Activated CD8-positive, alpha-beta memory T cell treated with anti-CD3 and anti-CD28 coated beads, Interleukin-2, amount 50 U/mL, for 4 hours (primary cell): ENCODE measurements at places on chromosomes 1 and 21.
A peak's percentile ranks its signal among the peaks of the same experiment; 100 is the strongest.

DNA sequence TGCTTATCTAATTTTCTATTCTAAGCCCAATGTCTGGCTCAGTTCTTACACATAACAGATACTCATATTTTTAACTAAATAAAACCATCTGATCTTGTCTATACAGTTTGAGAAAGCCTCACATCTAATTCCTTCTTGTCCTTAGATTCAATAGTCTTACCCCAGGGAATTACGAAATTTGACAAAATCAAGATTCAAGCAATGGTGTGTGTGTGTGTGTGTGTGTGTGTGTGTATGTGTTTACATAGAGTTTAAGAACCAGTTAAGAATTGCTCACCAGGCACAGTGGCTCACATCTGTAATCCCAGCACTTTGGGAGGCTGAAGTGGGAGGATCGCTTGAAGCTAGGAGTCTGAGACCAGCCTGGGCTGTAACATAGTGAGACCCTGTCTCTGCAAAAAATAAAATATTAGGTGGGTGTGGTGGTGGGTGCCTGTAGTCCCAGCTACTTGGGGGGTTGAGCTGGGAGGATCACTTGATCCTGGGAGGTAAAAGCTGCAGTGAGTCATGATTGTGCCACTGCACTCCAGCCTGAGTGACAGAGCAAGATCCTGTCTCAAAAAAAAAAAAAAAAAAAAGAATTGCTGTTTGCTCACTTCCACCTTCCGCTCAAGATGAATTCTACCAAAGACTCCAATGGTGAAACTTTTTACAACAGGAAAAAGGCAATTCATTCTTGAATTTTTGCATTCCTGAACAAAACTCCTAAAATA lies 6.2 kb downstream of the WDR64 start:
- no peak for DNase-seq

DNA sequence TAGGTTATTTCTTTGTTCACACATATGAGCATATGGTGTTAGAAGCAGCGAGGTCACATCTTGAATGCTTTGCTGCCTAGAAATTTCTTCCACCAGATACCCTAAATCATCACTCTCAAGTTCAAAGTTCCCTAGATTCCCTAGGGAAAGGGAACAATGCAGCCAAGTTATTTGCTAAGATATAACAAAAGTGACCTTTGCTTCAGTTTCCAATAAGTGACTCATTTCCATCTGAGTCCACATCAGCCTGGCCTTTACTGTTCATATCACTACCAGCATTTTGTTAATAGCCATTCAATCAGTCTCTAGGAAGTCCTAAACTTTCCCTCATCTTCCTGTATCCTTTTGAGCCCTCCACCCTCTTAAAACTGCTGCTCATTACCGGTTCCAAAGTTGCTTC lies 1502.5 kb downstream of the KCNT2 start:
- no peak for DNase-seq

DNA sequence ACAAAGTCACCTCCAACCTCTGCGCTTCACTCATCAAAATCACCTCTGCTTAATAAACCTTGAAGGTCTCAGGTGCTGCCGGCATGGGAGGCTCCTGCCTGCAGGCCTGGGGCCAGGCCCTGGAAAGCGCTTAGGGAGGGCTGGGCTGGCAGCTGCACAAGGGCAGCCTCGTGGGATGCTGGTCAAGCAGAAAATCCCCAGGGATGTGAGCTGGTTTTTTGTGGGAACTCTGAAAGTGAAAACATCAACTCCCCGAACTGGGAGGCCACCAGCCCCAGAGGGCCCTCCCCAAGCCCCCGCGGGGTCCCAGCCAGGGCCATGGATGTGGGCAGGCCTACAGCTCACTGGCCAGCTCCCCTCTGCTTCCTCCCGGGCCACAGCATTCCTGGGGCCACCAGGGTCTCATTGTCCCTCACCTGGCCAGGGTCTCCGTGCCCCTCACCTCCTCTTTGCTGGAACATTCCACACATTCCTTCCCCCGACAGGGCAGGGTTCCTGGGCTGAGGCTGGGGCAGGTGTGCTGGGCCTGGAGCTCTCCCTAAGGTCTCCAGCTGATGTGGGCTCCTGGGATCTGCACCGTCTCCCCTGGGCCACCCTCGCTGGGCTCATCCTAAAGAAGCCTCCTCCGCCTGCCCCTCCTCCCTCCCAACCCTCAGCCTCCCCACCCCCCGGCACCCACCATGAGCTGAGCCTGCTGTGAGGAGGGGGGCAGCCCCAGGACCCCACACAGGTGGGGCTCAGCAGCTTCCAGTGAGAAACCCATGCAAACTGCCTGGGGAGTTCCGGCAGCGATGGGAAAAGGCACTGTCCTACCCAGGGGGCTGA lies 36.0 kb upstream of the POFUT2 start:
- peak; percentile 9 for DNase-seq

- DNase-seq = no peak
These were observed 22.4 kb upstream of the ZBTB18 start for GRCh38 chr1:244028701-244029100.

GRCh38 chr1:229547542-229547941 lies 11.0 kb downstream of the ABCB10 start:
- no peak for DNase-seq

GRCh38 chr1:196056966-196057365 lies 551.3 kb downstream of the KCNT2 start:
- no peak for DNase-seq

DNA sequence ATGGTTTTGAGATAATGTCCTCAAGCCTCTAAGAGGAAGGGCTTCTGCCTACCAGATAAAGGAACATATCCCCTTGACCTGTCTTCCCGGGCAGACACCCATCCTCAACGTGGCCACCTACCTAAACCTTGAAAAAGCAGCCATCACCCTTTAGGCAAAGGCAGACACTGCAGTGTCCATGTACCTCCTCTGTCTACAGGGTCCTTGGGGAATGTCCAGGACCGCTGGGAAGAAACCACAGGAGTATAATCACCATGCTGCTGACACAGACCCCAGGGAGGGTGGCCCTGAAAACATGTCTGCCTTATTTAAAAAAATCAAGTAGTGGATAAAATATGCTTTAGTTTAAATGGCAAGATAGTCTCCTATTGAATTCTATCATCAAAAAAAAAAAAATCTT lies 16.6 kb downstream of the BCAR3 start:
- DNase-seq = no peak

- no peak for DNase-seq
These were observed 119.1 kb downstream of the USP25 start for GRCh38 chr21:15848634-15849560.

DNA sequence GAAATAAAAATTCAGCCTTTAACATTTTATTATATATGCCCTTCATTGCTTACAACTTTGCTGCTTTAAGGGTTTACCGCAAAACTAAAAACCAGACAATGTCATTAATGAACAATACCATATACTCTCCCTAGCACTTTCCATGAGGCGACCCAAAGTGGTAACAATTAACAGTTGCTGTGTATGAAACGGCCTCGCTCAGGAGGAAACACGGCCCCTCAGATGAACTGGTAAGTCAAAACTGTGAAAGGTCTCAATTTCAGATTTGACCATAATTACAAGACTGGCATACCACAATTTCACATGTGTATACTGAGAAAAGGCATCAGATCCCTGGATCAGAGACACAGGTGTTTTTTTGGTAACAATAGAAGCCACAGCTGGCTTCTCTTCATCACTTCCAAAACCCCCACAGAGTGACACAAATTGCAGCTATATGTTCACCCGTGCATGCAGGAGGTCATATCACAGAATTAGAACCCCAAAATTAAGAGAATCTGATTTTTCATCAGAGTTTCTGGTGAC lies 611.9 kb upstream of the ADAMTS5 start:
- no peak for DNase-seq

- no peak for DNase-seq
These were observed 883 bp downstream of the LAMTOR2 start for GRCh38 chr1:156055281-156056048.

DNA sequence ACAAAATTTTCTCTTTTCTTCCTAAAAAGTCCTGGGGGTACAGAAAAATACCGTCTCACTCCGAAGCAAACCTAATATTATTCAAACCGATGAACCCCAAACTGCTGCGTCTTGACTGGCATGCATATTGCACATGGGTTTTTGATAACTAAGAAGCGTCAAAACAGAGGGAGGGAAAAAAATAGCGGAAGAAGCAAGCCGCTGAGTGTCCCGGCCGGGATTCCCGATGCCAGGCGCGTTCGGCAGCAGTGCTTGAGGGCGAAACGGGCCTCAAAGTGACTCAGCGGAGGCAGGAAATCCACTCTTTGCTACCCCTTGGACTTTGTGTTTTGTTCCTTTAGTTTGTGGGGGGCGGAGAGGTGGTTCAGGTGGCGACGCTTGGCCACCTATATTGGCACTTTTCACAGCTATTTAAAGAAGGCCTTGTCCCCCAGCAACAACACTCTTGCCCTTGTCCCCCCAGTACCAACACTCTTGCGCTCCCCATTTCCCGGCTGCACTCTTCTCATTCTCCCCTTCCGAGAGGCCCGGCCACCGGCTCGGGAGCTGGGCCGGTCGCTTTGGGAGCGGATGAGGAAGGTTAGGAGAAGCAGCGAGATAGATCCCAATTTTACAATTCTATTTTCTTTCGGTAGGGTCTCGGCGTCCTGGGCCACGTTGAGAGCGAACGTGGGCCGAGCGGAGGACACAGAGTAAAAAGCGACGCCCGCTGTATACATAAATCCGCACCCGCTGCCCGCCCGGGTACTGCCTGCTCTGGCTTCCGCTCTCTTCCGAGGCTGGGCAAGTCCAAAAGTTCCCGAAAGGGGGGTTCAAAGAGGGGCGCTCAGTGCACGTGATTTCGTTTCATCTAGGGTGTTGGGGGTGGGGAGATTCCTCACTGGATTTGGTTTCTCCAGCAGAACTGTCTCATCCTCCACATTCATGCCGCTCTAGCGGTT lies 2.5 kb downstream of the LMX1A start:
- DNase-seq = no peak

GRCh38 chr1:91529856-91530255 lies 29.2 kb downstream of the CDC7 start:
- DNase-seq = no peak

DNA sequence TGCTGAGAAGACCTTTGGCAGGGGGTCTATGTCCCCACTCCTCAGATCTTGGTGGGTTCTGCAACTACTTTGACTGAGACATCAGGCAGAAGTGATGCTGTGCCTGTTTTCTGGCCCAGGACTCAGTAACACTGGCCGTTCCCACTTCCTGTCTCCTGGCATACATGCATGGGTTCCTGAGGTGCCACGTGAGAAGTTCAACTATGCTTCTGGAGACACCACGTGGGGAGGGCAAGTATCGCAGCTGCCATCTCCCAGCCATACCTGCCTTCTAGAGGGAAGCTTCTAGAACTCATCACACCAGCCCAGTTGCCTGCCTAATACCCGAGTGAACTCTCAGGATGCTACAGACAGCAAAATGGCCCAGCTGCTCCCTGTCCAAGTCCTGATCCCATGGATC lies 65.8 kb downstream of the TRABD2B start:
- no peak for DNase-seq

GRCh38 chr1:181205901-181206300 lies 117.4 kb downstream of the IER5 start:
- DNase-seq = no peak

GRCh38 chr1:55447488-55447887 lies 232.3 kb upstream of the USP24 start:
- DNase-seq = no peak

- no peak for DNase-seq
These were observed 200.6 kb downstream of the PTGER3 start for GRCh38 chr1:70847013-70847412.

- no peak for DNase-seq
These were observed 99.2 kb upstream of the B3GALT2 start for GRCh38 chr1:193285641-193286040.

GRCh38 chr1:219296430-219297355 lies 123.0 kb downstream of the LYPLAL1 start:
- no peak for DNase-seq

GRCh38 chr1:14479865-14480264 lies 118.6 kb upstream of the KAZN start:
- DNase-seq = no peak

- DNase-seq = no peak
These were observed 16.9 kb upstream of the DMRTB1 start for GRCh38 chr1:53442299-53442698.

- no peak for DNase-seq
These were observed at the start of gene C1QB for GRCh38 chr1:22652881-22653316. Gene C1QB, plus strand, starts transcription at chr1:22653236. Its CDS starts 6,227 bp downstream, at chr1:22659463.

- DNase-seq = no peak
These were observed 52.4 kb downstream of the SLC37A1 start for GRCh38 chr21:42565886-42566523.

- DNase-seq = no peak
These were observed 84.4 kb downstream of the SGIP1 start for GRCh38 chr1:66618390-66618789.

- DNase-seq = no peak
These were observed 36.2 kb upstream of the POU3F1 start for GRCh38 chr1:38082769-38083263.

DNA sequence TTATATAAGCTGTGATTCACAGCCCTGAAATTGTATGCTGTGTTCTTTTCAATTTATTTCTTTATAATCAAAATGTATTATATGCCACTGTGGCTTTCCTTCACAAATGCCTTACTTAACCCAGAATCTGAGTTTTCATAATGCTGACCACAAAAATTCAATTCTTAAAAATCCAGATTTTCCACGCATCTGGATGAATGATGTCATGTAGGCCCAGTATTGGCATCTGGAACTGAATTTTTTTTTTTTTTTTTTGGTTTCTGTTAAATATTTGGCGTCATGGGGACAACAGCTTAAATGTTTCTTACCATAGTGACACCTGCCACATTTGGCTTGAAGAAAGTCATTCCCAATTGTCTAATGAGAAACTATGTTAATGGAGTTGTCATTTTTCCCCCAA lies 296.8 kb downstream of the TM2D1 start:
- no peak for DNase-seq

- DNase-seq = no peak
These were observed 180.6 kb upstream of the LHX8 start for GRCh38 chr1:74953622-74954021.

GRCh38 chr1:117565745-117566455 lies 39.9 kb upstream of the TENT5C start:
- DNase-seq = no peak

- no peak for DNase-seq
These were observed 11.9 kb downstream of the THEMIS2 start for GRCh38 chr1:27884006-27884954.

- DNase-seq = no peak
These were observed 1.4 kb upstream of the SKI start for GRCh38 chr1:2226525-2227345.

DNA sequence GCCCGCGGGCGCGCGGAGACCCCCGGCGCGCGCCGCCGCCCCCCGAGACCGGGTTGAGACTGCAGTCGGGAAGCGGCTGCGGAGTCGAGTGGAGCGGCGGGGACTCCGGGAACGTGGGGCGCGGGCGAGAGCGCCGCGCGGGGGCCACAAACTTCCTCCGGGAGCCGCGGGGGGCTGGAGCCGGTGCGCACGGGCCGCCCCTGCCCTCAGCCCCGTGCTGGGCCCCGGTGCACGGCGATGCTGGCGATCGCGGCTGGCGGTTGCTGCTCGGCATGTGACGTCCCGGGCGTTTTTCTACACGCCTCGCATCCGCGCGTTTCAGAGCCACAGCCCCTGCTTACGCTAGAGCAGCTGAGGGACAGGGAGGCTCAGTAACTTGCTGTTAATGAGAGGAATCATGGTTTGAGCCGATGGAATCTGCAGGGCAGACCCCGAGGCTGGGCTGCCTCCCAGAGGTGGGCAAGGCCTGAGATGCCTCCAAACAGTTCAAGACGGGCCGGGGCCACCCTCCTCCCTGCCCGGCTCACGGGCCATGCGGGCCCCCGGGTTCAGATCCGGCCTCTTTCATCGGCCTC lies 520 bp downstream of the TMEM201 start:
- DNase-seq = peak; percentile 40
